Left colon (tissue), 2 donors: ENCODE measurements at places on chromosomes 11 and 22. TPM values are rescaled to one million over a fixed set of nuclear protein-coding genes. Genes with fewer than 3 reads are reported as not detected.
A peak's percentile ranks its signal among the peaks of the same experiment; 100 is the strongest.

Gene HRAS
- 58.1 TPM for total RNA-seq

- peak; percentile 55 for DNase-seq
Measured at GRCh38 chr11:35144136-35144741, 5.3 kb downstream of the CD44 start.

- DNase-seq, result no peak
Measured at GRCh38 chr11:33135216-33135615, 26.1 kb downstream of the CSTF3 start.

Gene CCDC188
- 0.58 TPM for total RNA-seq

DNA sequence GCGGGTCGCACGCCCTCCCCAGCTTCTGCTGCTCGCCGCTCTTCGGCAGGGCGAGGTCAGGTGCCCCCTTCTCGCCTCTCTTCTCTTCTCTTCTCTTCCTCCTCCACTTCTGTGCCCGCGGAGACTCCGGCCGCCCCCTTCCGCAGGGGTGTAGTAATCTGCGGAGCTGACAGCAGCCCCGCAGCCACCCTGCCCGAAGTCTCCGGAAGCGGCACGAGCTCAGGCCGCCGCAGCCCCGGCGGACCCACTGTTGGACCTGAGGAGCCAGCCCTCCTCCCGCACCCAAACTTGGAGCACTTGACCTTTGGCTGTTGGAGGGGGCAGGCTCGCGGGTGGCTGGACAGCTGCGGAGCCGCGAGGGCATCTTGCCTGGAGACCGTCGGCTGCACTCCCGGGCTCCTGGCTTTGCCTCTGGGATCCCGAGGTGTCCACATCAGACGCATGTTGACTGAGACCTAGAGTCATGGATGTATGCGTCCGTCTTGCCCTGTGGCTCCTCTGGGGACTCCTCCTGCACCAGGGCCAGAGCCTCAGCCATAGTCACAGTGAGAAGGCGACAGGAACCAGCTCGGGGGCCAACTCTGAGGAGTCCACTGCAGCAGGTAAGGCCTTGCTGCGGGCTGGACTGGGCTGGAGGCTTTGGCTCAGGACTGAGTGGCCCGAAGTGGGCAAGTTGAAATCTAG lies 486 bp downstream of the STIM1 start:
- DNase-seq, result peak; percentile 65

DNA sequence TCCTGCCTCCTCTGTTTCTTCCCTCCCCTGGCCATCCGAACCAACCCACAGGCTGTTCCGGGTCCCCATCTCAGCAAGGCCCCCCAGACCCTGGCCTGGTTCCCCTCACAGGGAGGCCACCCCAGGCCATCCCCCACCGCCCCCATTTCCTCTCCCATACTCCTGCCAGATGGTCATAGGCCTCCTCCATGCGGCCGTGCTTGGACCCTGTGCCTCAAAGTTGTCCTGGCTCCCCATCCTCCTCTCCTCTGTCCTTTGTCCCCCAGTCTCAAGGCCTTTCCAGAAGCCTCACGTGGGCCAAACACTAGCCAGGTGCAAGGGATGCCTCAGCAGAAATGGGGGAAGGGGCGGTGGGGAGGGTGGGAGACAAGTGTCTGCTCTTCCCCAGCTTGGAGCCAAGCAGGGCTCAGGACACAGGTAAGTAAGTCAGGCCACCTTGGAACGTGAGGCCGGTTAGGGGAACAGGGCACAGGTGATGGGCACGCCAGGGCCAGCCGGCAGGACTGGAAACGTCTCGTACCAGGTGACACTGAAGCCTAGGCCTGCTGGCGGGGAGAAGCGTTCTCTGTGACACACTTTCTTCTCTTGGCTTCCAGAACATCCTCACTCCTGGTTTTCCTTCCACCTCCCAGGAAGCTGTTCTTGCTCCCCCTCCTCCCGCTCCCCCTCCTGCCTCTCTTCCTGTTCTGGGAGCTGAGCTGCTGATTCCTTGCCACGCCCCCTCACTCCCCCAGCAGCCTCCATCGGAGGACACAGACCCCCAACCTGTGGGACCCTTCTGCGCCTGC lies 31.5 kb upstream of the SLC22A12 start:
- DNase-seq, result no peak

Gene AQP11
- total RNA-seq, result 4.0 TPM

Gene KRTAP5-7
- 0.61 TPM for total RNA-seq

GRCh38 chr11:94111660-94112059 lies 17.0 kb upstream of the PANX1 start:
- no peak for DNase-seq

- DNase-seq, result no peak
Measured at GRCh38 chr11:10633261-10633660, 60.3 kb downstream of the IRAG1 start.

- no peak for DNase-seq
Measured at GRCh38 chr11:61516191-61516590, 7.6 kb downstream of the LRRC10B start.

DNA sequence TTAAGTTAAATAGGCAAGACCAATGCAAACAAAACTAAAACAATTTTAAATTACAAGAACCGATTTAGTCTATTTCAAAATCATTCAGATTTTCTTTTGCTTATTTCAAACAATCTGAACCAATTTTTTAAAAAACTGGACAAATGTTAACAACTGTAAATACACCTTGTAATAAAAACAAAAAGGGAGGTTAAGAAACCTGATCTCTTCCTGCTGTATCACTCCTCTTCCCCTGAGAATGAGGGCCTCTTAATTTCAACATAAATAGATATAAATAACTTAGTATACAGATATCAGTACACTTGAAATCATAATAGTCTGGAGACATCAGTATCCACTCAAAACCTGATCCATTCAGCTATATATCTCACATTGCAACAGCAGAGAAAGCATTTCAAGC lies 346.6 kb downstream of the TTC28 start:
- DNase-seq, result no peak

Gene NPAS4
- 0.39 TPM for total RNA-seq

Gene SIRT3
- 18.8 TPM for total RNA-seq

Gene FGF3
- not detected for total RNA-seq

Gene OLFML1
- total RNA-seq, result 2.6 TPM

Gene SAA1
- 11.3 TPM for total RNA-seq

- DNase-seq, result no peak
Measured at GRCh38 chr11:62145261-62145871, 21.6 kb downstream of the INCENP start.

Gene LRRN4CL
- 2.2 TPM for total RNA-seq

Gene MRGPRE
- not detected for total RNA-seq

GRCh38 chr11:109425554-109425953 lies 3.6 kb downstream of the C11orf87 start:
- no peak for DNase-seq

- peak; percentile 23 for DNase-seq
Measured at GRCh38 chr11:69353696-69354544, 60.0 kb downstream of the MYEOV start.

- DNase-seq, result no peak
Measured at GRCh38 chr11:131894615-131895544, 524.5 kb downstream of the NTM start.

Gene DDIAS
- total RNA-seq, result 2.5 TPM

- no peak for DNase-seq
Measured at GRCh38 chr22:27867953-27868731, 50.9 kb downstream of the PITPNB start.

DNA sequence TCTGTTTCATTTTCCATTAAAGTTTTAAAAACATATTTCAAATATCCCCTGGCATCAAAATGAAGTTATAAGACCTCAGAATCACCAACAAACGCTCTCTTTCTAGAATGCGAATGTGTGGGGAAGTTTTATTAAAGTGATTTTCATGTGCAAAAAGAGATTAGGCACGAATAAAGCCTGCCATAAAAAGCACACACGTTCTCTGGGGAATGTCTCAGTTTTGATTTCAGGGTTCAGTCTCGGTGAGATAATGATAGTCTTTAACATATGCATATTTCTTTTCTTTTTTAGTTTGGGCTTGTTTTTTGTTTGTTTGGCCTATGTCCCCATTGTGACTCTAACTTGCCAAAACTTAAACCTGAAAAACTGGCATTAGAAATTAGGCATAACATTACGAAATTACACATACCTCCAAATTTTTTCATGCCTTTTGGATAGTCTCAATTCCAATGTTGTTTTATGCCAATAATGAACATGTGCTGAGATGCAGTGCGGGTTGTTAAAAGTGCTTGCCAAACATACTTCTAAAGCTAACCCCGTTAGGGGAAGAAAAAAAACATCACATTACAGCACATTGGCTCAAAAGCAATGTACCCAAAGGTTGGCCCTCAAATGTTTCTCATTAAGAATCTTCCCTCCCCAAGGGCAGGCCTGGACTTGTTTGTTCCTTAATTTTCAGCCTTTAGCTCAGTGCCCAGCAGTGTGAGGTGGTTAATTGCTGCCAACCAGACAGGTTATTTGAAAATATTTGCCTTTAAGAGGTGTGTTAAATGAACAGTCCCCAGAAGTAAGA lies 33.2 kb upstream of the FBLN1 start:
- DNase-seq, result no peak

GRCh38 chr11:99352642-99353041 lies 331.9 kb downstream of the CNTN5 start:
- no peak for DNase-seq

Gene L3MBTL2
- 18.9 TPM for total RNA-seq
